Substantia nigra (tissue), 51 donors: ENCODE measurements at places on chromosomes 11 and 22.

GRCh38 chr11:95972060-95972459 is 48.2 kb upstream of the MTMR2 start:
- DNase-seq: no peak

DNA sequence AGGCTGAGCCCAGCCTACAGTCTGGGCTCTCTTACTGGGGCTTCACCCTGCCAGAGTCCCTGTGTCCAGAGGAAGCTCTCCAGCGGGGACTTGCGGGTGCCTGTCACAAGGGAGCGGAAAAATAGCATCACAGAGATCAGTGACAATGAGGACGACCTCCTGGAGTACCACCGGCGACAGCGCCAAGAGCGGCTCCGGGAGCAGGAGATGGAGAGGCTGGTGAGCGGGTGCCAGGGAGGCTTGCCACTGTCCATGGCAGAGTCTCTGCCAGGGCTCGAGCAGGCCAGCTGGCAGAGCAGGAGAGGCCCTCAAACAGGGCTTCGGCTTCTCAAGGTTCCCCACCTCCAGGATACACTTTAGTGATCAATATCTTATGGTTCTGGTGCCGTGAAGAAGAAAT is 21.0 kb downstream of the PHLDB1 start:
- DNase-seq: no peak

GRCh38 chr11:92122561-92122960 is 102.1 kb upstream of the FAT3 start:
- DNase-seq: no peak

- DNase-seq: no peak
Measured at GRCh38 chr22:44293876-44294275, 18.9 kb downstream of the SHISAL1 start.

DNA sequence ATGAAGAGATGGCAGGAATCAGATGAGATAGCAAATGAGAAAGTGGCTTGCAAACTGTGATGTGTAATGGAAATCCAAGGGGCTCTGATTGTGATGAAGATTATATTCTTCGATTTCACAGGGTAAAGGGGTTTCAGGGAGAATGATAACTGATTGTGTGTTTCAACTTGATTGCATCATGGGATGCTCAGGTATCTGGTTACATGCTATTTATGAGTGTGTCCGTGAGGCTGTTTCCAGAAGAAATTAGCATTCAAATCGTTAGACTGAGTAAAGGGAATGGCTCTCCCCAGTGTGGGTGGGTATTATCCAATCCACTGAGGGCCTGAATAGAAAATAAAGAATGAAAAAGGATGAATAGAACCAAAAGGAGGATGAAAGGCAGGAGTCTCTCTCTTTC is 278.7 kb upstream of the LARGE1 start:
- DNase-seq: no peak

DNA sequence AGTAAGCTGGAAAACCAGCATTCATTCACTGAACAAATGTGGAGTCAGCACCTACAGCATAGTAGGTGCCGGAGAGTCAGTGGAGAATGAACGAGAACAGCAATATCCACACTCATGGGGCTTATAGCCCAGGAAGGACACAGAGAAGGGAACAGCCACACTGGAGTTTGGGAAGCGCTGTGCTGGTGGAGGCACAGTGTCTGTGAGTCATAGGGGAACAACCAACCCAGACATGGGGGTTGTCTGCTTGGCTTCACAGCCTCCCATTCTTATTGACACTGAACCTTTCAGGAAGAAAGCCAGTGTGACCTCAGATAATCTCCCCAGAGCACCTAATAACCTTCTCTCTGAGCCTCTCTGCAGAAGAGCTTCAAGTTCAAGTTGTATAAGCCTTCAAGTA is 56.6 kb upstream of the UBASH3B start:
- DNase-seq: no peak

DNA sequence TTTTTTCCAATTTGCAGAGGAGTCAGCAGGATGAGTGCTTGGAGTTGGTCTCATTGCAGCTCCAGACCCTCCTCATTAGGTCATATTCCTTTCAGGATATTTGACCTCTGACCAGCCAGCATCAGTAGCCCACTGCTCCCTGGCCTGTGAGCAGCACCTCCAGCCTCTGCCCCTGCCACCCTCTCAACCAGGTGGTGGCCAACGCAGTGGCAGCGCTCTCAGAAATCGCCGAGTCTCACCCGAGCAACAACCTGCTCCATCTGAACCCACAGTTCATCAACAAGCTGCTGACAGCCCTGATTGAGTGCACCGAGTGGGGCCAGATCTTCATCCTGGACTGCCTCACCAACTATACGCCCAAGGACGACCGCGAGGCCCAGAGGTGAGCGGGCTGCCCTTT is 27.0 kb downstream of the C22orf42 start:
- DNase-seq: no peak

- no peak for DNase-seq
Measured at GRCh38 chr22:26998129-26998528, 340.7 kb downstream of the MIAT start.

DNA sequence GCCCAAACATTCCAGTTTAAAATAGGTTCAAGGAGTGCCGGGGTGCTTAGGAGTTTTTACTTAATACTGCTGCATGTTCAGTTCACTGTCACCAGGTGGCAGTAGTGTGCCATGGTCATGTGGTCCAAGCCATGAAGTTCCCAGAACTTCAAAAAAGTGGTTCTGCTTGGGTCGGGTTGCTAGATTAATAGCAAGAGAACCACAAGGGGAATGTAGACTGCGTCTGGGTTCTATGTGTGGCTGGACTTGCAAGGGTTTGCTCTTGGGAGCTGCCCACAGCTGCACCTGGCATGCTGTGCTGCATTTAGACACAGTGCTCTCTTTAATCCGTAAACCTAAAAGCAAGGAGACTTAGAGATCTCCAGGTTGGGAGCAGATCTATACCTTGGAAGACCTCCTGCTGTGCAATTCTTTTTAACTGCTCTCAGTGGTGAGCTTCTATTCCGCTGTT is 6.5 kb upstream of the SPON1 start:
- no peak for DNase-seq

DNA sequence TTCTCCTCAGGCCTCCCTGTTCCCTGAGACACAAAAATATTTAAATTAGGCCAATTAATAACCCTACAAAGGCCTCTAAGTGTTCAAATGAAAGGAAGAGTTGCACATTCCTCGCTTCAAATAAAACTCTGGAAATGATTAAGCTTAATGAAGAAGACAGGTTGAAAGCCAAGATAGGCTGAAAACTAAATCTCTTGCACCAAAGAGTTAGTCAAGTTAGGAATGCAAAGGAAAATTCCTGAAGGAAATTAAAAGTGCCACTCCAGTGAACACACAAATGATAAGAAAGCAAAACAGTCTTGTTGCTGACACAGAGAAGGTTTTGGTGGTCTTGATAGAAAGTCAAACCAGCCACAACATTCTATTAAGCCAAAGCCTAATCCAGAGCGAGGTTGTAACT is 574.4 kb downstream of the OPCML start:
- DNase-seq: no peak

- no peak for DNase-seq
Measured at GRCh38 chr22:48354096-48354495, 1473.6 kb downstream of the BRD1 start.

DNA sequence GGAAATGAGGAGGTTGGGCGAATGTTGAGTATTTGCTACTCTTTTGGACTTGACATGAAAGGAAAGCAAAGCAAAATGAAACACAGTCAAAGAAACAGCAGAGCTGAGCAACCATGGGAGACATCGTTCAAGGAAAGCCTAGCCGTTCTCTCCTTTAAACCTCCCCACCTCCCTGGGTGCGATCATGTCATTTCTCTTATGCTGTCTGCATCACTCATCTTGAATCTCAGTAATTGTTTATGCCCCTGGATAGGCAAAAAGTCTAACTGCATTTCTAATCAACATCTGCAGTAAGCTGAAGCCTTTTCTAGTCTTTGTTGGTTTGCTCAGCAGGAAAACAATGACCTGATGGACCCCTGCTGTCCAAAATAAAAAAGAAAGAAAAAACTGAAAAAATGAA is 107.0 kb downstream of the MSANTD4 start:
- DNase-seq: no peak
